Stimulated activated CD4-positive, alpha-beta T cell treated with anti-CD3 and anti-CD28 coated beads, Interleukin-12 subunit alpha, Interleukin-12 subunit beta, amount 100 ng/mL, for 4 hours (primary cell): ENCODE measurements at places on chromosomes 13 and 19.

DNA sequence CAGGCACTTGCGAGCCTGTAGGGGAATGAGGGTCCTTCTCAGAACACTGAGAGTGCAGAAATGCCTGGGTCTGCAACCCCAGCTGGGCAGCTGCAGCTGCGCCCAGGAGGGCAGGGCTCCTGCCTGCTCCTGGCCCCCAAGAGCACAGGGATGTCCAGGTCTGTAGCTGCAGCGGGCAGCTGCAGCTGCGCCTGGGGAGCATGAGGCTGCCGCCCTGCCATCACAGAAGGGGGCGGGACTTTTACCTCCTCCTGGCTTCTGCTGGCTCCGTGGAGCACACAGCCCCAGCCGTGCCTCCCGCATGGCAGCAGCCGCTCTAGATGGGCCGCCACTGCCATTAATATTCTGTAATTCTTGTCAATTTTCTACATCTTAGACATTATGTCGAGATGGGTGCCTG lies 17.8 kb downstream of the CPB2 start:
- no peak for DNase-seq

GRCh38 chr13:98766697-98767096 lies 14.2 kb upstream of the SLC15A1 start:
- DNase-seq, result no peak

DNA sequence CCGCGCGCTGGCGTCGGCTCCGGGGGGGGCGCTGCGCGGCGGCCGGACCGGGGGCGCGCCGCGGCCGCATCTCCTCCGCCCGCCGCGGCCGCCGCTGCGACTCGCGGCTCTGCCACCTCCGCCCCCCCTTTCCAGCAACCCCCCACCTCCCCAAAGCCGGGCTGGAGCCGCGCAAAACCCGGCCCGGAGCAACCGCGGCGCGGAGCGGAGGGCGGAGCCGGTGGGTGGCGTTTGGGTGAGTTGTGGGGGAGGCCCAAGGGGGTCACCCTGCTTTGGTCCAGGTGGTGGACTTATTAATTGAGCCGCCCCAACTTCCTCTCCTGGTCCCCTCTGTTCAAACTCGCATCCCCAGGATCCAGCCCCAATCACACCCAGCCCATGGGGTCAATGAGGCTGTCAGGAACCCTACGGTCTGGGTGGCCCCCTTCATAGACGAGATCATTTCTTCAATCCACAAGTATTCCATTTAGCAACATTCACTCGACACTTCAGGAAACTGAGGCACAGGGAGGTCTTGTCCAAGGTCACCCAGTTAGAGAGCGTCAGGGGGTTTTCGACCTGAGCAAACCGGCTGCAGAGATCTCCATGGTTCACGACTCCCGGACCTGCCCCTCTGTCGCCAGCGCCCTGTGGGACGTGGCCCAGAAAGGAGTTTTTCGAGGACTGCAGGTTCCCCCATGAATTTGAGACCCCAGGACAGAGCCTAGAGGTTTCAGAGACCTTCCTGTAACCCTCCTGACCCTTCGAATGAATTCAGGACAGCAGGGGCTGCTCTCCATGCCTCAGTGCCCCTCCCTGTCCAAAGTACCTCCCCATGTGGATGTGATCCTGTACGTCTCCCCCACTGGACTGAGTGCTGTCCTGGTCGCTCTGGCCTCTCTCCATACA lies 22.4 kb upstream of the SEMA6B start:
- DNase-seq, result peak; percentile 18

GRCh38 chr13:111346101-111346680 lies 25.7 kb downstream of the TEX29 start:
- no peak for DNase-seq

DNA sequence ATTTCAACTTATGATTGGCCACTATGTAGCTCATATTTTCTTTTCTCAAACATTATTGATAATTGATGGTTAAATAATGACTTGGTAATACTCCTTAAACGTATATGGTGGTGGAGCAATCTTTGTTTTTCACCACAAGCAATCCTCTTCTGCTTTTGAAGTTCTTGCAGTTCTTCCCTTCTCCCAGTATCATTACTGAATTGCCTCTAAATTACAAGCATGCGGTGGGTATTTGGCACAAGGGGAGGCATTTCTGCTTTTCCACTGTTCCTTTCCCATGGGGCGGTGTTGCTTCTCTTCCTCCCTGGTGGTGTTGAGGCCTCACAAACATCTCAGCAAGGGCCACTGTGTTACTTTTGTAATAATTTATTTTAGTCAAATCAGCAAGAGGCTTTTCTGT lies 234.4 kb upstream of the RXFP2 start:
- no peak for DNase-seq

- DNase-seq, result no peak
These were observed 603 bp upstream of the ZNF132 start for GRCh38 chr19:58440556-58440955.
